ENCODE measurements at places on chromosomes 2 and 18.

GRCh38 chr2:5410991-5411700 lies 281.0 kb upstream of the SOX11 start:
- DNase-seq = no peak

- DNase-seq = no peak
These were observed 287.4 kb downstream of the PRKCE start for GRCh38 chr2:45938649-45939511.

- DNase-seq = no peak
These were observed 207.8 kb upstream of the LRATD1 start for GRCh38 chr2:14424478-14425390.

DNA sequence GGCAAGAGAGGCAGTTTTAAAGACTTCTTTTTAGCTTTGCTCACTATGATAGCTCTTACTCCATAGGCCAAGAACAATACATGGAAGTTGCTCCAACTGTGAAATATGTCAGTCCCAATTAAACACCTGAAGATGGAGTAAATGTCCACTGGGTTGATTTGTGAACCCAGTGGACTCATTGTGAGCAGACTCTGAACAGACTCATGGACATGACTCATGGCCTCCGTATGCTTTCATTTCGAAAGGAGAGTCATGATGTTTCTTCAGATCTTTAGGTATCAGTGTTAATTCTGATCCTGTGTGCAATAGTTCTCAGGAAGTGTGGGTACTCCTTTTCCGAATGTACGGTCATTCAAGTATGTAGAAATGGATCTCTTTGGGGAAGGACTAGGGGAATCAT lies 5.4 kb upstream of the CWC22 start:
- DNase-seq = no peak
